ENCODE measurements at places on chromosomes 5 and 9.

DNA sequence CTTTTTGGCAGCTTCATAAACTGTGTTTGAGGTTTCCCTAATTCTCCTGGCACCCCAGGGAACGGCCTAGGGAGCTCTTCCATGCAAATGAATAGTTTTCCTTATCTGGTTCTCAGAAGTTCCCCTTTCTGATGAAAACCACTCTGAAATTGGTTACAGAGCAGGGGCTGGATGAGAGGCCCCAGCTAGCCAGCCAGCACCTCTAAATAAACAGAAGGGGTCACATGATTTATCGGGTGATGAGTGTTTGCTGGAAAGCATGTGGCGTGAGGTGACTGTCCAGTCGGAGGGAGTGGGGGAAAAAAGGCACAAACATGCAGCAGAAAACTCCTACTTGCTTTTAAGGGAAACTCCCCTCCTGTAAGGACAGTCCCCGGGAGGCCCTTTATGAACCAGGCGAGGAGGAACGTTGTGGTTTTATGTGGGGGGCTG, 261.2 kb upstream of the ANKRD55 start:
- no peak for DNase-seq

GRCh38 chr5:154411338-154411737, 34.5 kb upstream of the SAP30L start:
- no peak for DNase-seq

GRCh38 chr9:127336506-127337352, 60.2 kb upstream of the SLC2A8 start:
- peak; percentile 78 for DNase-seq

GRCh38 chr5:26700759-26701384, 337.5 kb downstream of the CDH9 start:
- no peak for DNase-seq

DNA sequence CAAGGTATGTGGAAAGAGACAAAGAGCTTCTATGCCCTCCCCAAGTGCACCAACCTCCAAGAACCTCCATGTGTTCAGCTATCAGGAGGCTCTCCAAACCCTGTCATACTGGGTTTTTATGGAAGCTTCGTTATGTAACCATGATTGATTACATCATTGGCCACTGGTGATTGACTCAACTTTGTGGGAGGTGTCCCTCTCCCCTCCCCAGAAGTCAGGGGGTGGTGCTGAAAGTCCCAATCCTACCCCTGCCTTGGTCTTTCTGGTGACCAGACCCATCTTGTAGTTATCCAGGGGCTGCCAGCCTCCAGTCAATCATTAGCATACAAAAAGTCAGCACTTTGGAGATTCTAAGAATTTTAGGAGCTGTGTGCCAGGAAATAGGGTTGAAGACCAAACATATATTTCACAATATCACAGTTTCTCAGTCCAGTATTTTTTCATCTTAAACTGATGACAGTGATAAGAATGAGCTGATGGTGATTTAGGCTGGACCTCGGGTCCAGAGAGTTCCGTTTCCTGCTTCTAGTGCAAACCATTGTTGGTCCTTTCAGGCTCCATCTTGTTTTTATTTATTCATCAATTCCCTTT, 27.3 kb upstream of the FANCC start:
- no peak for DNase-seq

DNA sequence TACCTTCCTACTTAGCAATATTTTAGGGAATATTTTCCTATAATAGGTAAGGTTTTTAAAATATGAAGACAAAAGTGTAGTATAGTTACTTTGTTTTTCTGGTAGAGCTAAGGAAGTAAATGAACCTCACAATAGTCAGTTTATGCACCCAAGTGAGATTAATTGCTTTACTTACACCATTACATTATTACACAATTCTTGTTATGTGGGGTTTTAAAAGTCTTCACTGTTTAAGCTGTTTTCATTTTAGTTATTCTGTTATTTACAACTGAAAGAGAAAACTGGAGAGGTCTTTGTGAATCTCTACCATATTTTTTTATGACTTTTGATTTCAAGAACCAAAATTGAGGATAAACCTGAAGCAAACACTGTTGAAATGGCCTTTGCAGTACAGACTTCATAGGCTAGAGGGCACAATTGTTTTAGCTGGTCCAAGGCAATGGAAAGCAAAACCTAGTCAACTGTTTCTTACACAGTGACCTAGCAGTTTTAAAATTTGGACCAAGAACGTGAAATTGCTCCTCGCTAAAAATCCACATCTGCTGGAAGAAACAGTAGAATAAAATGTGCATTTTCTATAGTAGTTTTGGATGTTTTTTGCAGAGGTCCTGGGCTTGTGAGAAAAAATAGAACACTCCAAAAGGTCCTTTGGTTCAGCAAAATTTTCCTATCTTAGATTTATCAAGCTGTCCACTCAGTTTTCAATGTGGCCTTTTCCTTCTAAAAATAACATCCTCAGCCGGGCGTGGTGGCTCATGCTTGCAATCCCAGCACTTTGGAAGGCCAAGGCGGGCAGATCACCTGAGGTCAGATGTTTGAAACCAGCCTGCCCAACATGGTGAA, 66.4 kb upstream of the FER start:
- DNase-seq = peak; percentile 60

GRCh38 chr9:110691002-110691549, 22.5 kb downstream of the MUSK start:
- DNase-seq = no peak

- DNase-seq = no peak
These were observed 111.9 kb upstream of the LPAR1 start for GRCh38 chr9:111150181-111150580.

DNA sequence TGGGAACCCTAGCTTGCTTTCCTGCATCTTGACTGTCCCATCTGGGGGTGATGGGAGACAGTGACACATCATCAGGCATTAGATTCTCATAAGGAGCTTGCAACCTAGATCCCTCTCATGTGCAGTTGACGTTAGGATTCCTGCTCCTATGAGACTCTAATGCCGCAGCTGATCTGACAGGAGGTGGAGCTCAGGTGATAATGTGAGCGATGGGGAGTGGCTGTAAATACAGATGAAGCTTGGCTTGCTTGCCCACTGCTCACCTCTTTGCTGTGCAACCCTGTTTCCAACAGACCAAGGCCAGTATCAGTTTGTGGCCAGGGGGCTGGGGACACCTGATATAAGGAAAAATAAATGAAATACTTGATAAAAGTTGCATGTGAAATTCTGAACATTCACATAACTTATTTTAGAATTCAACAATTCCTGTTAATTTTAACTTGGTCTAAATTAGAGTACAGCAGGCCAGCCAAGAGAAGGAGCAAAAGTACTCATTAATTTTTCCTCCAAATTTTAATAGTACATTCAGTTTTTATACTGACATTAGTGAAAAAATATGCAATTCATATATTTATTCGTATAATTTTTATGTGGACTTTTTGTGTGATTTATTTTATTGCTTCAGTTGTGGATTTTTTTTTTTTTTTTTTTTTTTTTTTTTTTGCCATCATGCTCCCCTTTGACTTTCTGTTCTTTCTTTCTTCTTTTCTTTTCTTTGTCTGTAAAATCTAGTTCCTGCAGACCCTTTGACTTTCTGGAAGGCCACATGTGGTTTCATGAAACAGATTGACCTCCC, 11.4 kb downstream of the PAM start:
- DNase-seq = no peak

Measured in small intestine (tissue), 16 donors.